ENCODE measurements at places on chromosomes 7 and 10.
A peak's percentile ranks its signal among the peaks of the same experiment; 100 is the strongest.

DNA sequence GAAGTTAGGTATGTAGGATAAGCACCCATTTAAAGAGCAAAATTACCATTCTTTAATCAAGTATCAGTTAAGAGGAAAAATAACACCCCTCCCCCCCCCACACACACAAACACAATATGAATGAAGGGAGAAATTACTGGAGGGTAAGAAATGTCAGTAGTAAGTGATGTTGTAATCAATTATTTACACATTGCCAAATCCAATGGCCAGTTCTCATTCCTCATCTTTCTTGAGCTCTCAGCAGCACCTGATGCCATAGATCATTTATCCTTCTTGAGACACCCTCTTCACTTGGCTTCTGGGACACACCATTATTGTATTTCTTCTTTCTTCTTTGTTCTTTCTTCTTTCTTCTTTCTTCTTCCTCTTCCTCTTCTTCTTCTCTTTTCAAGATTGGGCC is 33.7 kb upstream of the FAM3C start:
- DNase-seq = peak; percentile 26

DNA sequence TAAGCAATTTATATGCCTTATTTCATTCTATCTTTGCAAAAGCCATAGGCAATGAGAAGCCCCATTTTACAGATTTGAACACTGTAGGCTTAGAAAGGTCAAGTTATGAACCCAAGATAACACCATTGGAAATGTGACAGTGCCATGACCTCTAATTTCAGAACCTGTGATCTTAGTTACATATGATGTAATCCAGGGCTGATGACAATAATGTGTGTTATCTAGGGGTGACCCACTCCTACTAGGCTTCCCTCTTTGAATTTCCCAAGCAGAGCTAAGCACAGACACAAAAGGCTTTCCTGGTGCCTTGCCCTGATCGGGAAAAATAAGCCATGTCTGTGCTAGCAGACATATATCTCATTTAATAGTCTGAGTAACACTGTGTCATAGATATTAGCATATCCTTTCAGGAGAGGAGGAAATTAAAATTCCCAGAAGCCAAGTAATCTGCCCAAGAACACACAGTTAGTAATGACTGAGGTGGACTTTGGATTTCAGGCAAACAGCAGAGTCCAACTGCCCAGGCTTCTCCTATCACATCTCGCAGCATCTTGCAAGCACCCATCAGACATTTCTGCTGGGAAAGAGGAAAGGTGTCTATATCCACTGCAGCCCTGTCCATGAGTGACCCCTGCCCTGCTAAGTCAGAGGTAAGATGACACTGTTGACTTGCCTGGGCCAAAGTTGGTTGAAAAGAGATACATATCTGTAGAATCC is 2.8 kb upstream of the TECTB start:
- no peak for DNase-seq

- DNase-seq = peak; percentile 73
These were observed 18.4 kb downstream of the TSPAN14 start for GRCh38 chr10:80472234-80473095.

DNA sequence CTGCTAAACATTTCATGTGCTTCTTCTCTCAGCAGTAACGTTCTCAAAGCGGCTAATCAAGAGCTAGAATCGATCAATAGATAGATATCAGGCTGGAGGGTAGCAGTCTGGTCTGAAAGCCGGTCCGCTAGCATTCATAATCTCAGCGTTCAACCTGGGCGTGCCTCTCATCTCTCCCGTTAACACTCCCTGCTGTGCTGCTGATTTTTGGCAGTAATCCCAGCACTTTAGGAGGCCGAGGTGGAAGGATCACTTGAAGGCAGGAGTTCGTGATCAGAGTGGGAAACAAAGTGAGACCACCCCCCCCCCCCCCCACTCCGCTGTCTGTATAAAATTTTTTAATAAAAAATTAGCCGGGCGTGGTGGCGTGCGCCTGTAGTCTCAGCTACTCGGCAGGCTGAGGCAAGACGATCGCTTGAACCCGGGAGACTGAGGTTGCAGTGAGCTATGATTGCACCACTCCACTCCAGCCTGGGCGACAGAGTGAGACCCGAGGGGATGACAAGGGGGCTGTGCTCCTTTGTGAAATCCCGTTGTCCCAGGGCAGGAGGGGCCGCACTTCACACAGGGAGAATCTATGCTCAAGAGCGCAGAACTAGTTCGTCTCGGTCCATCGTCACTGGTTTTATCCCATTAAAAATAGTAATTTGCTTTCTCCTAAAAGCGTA is 624 bp upstream of the CEP55 start:
- DNase-seq = no peak

DNA sequence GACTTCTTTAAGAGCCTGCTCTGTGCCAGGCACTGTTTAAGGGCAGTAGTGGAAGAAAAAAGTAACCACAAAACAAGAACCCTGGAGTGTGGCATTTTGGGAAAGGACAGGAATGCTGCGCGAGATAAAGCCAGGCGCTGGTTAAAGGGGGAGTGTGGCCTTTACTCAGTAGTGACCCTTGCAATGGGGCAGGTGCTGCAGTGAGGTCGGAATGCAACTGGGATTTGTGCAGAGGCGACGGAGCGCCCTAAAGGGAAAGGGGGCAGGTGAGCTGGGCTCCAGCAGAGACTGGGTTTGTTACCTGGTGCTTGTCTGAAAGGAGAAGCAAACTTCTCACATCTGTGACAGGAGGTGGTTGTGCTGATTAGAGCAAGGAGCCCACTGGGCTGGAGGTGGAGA is 263.6 kb downstream of the ACTR3B start:
- DNase-seq = no peak

DNA sequence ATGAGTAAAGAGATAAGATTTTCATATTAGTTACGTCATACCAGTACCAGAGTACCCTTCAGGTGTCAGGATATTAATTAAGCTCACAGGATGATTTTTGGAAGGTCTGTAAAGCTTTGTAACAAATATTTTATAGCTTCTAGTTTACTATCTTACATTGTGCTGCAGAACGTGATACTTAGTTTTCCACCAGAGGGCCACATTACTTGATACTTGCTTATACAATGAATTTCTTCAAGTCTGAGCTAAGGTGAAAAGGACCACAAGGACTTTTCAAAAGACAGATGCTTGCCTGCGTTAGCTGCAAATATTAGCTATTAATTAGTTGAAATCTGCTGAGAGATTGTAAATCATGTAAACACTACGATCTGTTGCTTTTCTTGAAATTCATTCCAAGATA is 12.2 kb downstream of the FOXP2 start:
- peak; percentile 18 for DNase-seq

DNA sequence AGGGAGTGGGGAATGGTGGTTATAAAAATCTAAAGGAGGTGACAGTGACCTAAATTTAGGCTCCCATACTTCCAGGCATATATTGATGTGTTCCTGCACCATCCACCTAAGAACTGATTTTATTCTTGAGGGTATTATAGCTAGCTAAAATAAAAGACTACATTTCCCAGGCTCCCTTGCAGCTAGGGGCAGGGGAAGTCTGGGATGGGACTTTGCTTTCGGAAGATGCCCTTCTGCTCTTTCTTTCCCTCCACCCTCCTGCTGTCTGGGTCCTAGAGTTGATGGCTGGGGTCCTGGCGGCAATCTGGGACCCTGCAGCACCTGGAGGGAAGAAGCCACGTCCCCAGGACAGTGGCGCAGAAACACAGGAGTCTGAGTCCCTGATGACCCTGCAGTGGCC is 53.8 kb upstream of the SAMD8 start:
- no peak for DNase-seq

GRCh38 chr7:131829947-131830558 is 273.6 kb upstream of the PODXL start:
- no peak for DNase-seq

DNA sequence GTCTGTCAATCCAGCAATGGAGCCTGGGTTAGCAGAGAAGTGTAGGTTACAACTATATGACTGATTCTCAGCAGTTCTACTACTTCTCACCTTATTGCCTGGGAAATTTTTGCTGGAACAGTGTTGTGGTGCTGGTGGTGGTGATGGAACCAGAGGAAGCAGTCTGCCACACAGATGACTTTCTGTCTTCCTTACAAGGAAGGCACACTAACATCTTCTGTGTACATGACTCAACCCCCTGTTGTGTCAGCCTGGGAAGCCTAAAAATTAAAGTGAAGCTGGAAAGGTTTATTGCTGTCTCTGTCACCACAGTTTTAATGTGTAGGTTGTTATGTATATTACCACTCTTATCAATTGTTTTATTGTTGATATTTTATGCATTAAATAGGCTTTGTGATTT is 40.3 kb downstream of the ANKRD7 start:
- DNase-seq = no peak

- no peak for DNase-seq
These were observed 28.1 kb downstream of the YWHAG start for GRCh38 chr7:76330673-76331072.

DNA sequence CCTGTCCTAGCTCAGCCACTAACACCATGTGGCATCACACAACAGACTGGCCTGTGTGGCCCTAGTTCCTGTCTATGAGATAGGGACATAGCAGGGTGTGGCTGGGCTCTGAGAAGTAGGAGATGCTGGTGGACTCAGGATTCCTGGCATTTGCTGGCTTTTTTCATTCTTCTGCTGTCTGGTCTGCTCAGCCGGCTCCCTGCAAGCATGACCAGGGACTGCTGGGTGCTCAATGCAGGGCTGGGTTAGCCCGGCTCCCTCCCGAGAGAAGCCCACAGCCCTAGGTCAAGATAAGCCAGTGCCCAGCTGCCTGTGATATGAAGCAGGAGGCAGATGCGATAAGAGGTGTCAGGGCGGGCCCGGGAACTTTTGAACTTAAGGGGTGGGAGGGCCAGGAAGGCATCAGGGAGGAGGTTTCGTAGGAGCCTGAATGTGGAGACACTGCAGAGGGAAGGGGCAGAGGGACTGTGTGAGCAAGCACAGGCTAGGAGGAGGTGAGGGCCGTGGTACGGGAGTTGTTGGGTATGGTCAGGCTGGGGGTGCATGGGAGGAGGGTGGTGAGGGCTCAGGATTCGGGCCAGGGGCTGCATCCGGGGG is 3.5 kb downstream of the AQP1 start:
- DNase-seq = no peak

DNA sequence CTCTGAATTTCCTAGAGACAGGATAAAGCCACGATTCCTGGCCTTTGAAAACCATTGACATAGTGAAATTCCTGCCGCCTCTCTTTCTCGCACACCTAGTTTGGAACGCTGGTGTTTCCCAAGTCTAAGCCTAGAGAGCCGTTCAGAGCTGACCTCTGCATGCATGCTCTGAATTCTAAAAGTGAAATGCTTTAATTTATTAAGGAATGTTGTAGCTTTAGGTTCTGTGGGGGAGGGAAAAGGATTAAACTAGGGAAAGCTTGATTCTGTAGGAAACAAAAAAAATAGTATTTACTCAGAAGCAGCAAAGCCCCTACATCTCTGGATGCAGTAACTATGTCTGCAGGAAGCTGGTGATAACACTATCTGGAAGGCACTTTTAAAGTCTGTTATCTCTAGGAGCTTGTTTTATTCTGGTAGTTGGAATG is 27.3 kb downstream of the PFKP start:
- no peak for DNase-seq

DNA sequence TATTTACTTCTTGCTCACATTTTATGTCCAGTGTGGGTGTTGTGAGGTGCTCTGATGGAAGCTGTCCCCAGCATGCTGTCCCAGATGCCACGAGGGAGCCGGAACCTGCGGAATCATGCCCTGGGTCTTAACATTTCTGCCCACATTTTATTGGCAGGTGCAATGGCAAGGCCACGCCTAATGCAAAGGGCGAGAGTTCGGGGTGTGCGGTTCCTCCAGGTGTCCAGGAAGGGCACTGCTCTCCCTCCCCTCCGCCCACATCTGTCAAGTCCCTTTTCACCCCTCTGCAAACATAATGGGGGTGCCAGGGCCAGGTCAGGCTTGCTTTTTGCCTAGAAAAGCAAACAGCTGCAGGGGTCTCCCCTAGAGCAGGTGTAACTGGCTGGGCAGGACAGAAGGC is 16.4 kb downstream of the PDAP1 start:
- DNase-seq = no peak

GRCh38 chr7:22333680-22334141 is 23.2 kb downstream of the RAPGEF5 start:
- no peak for DNase-seq

GRCh38 chr7:1607001-1607400 is 37.2 kb upstream of the PSMG3 start:
- DNase-seq = no peak

DNA sequence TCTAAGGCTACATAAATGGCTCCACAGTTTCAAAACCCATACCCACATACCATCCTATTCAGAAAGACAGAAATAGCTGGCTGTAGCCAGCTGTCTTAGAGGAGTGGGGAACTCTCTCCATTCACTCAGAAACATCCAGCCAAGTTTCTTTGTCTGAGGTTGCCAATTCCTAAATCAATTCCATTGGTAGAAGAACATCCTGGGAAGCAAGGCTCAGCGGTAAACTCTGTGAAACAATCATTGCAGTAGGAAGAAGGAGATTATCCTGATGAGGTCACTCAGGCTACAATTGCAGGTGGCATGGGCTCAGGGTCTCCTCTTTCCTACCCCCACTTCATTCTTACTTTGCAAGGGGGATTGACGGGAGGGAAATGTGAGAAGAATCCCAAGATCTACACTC is 154.0 kb downstream of the ETV1 start:
- DNase-seq = no peak

- no peak for DNase-seq
These were observed 63.1 kb downstream of the MALRD1 start for GRCh38 chr10:19111501-19112267.

DNA sequence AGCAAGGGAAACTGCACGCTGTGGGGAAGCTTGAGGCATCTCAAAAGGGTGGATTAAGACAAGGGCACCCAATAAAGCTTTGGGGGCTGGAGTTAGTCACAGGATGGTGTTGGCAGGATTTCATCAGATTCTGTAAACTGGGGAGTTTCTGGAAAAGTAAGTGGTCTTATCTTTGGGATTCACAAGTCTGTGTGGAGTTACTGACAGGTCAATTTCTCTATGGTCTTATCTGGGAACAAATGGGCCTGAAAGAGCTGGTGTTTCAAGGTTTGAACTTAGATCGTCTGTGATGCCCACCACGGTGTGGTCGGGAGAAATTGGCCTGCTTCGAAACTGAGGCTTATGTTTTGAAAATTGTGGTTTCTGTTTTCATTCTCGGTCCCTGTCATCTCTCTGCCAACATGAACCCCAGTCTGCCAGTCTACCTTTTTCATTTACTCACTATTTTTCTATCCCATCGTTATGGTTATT is 23.8 kb upstream of the AOAH start:
- DNase-seq = no peak

DNA sequence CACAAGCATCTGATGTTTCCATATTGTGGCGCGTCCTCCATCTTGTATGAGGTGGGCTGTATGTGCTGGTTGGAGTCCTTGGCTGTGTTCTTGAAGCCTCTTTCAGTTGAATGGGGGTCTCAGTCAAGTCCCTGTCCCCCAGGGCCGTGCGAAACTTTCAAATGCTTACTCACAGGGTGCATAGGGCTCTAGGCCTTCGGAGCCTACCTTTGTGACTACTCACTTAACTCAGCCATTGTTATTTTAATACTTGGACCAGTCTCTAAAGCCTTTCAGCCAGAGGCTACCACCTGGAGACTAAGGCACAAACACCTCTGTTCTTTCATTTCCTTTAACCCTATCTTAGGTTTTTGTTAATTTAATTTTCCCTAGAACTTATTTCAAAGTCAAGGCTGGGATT is 785.9 kb downstream of the GATA3 start:
- no peak for DNase-seq

Measured in kidney glomerular epithelial cell (primary cell).